ENCODE measurements at places on chromosomes 7 and 10. TPM values are rescaled to one million over a fixed set of nuclear protein-coding genes. Genes with fewer than 3 reads are reported as not detected.

MYO3A gene
- not detected for total RNA-seq

CELF2 gene
- 42.8 TPM for total RNA-seq

SLC26A5 gene
- total RNA-seq: not detected

PKD2L1 gene
- total RNA-seq: not detected

PRKCQ gene
- 0.08 TPM for total RNA-seq

KLHDC10 gene
- total RNA-seq: 45.5 TPM

CYP2C19 gene
- total RNA-seq: not detected

PILRB gene
- total RNA-seq: 8.1 TPM

DNAJB9 gene
- total RNA-seq: 19.1 TPM

RELN gene
- 7.5 TPM for total RNA-seq

PAPOLB gene
- not detected for total RNA-seq

OPN4 gene
- total RNA-seq: not detected

LGI1 gene
- total RNA-seq: 0.16 TPM

HYAL4 gene
- total RNA-seq: not detected

ACTL6B gene
- total RNA-seq: not detected

OR2AE1 gene
- 0.65 TPM for total RNA-seq

MPP7 gene
- total RNA-seq: 2.7 TPM

TRPV5 gene
- not detected for total RNA-seq

H2BK1 gene
- total RNA-seq: not detected

SPDYE1 gene
- not detected for total RNA-seq

PRLHR gene
- not detected for total RNA-seq

NKX2-3 gene
- total RNA-seq: not detected

FHIP2A gene
- 36.6 TPM for total RNA-seq

HOXA7 gene
- not detected for total RNA-seq

CASTOR2 gene
- total RNA-seq: 5.6 TPM

METTL27 gene
- total RNA-seq: 10.7 TPM

CYP26C1 gene
- total RNA-seq: 0.09 TPM

PTPRN2 gene
- 2.5 TPM for total RNA-seq

EBF3 gene
- total RNA-seq: 14.7 TPM

GHRHR gene
- total RNA-seq: not detected

HERPUD2 gene
- 11.4 TPM for total RNA-seq

SNX10 gene
- 2.5 TPM for total RNA-seq

MINDY4 gene
- total RNA-seq: 13.2 TPM

NAT16 gene
- not detected for total RNA-seq

SYT15 gene
- total RNA-seq: 0.41 TPM

PDZD7 gene
- 0.27 TPM for total RNA-seq

DMBT1 gene
- under 0.01 TPM for total RNA-seq

CAMK1D gene
- 2.3 TPM for total RNA-seq

PRPS1L1 gene
- total RNA-seq: not detected

LRRC61 gene
- 0.09 TPM for total RNA-seq

TFPI2 gene
- 97.3 TPM for total RNA-seq

Measured in fibroblast of the aortic adventitia (primary cell).